ENCODE measurements at places on chromosomes 13 and 19.

GRCh38 chr13:20702915-20703779 is at the start of gene IL17D:
Gene IL17D (plus strand): TSS chr13:20703699. CDS start chr13:20704002, 303 bp downstream.
- DNase-seq, result peak; percentile 18

DNA sequence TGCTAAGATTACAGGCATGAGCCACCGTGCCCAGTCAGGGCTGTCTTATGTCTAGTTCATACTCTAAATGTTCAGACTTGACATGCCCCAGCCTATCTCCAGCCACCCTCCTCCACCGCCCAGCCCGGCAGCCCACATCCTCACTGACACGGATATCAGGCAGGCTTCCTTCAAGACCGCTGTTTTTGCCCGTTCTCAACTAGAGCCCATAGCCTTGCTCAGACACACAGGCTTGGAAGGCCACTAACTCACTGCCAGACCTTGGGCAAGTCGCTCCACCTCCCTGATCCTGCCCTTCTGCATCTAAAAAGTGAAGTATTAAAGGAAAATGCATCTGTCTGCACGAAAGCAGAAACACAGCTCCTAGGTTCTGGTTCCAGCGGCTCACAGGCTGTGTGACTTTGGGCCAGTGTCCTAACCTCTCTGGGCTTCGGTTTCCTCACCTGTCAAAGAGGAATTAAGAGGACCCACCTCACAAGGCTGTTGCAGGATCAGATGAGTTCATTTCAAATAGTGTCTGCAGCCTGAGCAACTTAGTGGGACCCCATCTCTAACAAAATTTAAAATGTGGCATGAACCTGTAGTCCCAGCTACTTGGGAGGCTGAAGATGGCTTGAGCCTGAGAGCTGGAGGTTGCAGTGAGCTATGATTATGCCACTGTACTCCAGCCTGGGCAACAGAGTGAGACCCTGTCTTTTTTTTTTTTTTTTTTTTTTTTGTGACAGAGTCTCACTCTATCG is 14.5 kb upstream of the CERS4 start:
- DNase-seq, result peak; percentile 27

GRCh38 chr19:3046698-3047495 is 15.4 kb downstream of the TLE5 start:
- no peak for DNase-seq

DNA sequence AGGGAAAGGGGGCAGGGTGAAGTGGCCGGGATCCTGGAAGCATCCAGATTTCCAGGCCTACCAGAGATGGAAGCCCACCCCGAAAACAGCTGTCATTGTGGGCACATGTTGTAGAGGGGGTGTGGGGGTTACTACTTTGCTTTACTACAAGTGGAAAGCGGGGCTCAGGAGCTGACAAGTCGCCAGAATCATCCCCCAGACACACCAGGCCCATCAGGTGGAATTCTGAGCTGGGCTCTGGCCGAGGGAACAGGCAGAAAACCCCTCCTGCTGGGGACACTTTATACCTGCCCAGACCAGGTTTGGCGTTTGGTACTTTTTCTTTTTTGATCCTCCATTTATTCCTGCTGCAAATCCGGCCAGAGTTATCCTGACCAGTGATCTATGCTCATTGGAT is 3.8 kb downstream of the CDX2 start:
- DNase-seq, result no peak

DNA sequence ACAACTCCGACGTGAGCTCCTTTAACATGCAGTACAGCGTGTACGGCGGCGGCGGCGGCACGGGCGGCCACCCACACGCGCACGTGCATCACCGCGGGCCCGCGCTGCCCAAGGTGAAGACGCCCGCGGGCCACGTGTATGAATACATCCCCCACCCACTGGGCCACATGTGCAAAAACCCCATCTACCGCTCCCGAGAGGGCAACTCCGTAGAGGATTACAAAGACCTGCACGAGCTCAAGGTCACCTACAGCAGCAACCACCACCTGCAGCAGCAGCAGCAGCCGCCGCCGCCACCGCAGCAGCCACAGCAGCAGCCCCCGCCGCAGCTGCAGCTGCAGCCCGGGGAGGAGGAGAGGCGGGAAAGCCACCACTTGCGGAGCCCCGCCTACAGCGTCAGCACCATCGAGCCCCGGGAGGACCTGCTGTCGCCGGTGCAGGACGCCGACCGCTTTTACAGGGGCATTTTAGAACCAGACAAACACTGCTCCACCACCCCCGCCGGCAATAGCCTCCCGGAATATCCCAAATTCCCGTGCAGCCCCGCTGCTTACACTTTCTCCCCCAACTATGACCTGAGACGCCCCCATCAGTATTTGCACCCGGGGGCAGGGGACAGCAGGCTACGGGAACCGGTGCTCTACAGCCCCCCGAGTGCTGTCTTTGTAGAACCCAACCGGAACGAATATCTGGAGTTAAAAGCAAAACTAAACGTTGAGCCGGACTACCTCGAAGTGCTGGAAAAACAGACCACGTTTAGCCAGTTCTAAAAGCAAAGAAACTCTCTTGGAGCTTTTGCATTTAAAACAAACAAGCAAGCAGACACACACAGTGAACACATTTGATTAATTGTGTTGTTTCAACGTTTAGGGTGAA is 6.6 kb downstream of the SLITRK5 start:
- no peak for DNase-seq

DNA sequence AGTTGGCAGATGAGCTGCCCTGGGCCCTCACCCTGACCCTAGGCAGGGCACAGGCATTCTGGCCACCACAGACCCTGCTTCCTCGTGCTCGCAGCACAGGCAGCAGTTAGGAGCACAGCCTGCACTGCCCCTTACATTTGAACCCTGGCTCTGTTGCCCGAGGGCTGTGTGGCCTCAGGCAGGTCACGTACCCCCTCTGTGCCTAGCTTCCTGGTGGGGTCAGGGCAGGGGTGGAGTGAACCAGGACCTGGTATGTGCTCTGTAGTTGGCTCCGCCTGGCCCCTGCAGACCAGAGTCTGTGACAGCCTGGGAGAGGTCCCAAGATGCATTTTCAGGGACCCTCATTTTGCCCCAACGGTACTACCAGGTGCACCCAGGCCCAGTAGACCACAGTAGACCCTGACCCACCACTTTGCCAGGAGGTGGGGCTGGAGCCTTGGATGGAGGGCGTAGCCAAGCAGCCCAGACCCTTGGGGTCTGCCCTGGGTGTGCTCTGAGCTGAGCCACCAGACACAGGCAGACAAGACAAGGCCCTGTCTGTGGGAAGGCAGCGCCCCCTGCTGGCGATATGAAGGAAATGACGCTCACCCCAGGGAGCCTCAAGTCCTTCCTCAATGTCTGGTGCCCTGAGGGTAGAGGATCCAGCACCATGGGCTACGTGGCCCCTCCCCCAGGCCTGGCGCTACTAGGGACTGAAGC is 9.1 kb downstream of the LYL1 start:
- DNase-seq, result peak; percentile 75

- no peak for DNase-seq
These were observed 23.5 kb downstream of the LGALS16 start for GRCh38 chr19:39679056-39679790.

DNA sequence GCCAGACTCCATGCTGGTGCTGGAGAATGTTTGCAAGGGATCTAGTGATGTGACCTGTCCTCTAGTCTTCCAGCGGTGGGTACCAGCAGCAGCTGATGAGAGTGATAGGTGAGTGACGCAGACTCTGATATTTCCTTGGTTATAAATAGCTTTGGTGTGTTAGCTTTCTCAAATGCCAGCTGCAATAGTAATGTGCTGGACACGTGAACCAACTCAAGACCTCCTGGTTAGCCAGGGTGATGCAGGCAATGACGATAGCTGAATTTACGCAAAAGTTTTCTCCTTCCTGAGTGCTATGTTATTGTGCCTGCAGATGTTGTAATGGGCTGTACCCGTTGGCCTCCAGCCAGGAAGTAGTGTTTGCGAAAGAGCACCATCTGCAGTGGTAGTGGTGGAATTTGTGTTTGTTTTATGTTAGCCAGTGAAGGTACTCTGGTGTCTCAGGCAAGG is 129.5 kb downstream of the CYSLTR2 start:
- DNase-seq, result no peak

- DNase-seq, result no peak
These were observed 9.4 kb downstream of the HMGB1 start for GRCh38 chr13:30456290-30456689.

GRCh38 chr13:113168211-113168610 is 9.8 kb downstream of the PROZ start:
- DNase-seq, result no peak

- DNase-seq, result no peak
These were observed 435.3 kb upstream of the NBEA start for GRCh38 chr13:34506796-34507195.

All from T-cell (primary cell).